ENCODE measurements at places on chromosomes 12 and 14. TPM values are rescaled to one million over a fixed set of nuclear protein-coding genes. Genes with fewer than 3 reads are reported as not detected.

DENND5B gene
- 1.7 TPM for total RNA-seq

MBIP gene
- total RNA-seq = 24.7 TPM

CACNA2D4 gene
- 11.5 TPM for total RNA-seq

GPRC5D gene
- total RNA-seq = not detected

B4GALNT1 gene
- total RNA-seq = not detected

KCNA5 gene
- not detected for total RNA-seq

IFNG-AS1 gene
- total RNA-seq = 0.88 TPM

DCN gene
- total RNA-seq = not detected

CBLN3 gene
- 4.8 TPM for total RNA-seq

TTC9 gene
- 26.5 TPM for total RNA-seq

RNU6-7 gene
- total RNA-seq = not detected

AGAP2 gene
- 58.8 TPM for total RNA-seq

CDH24 gene
- 0.96 TPM for total RNA-seq

GYS2 gene
- total RNA-seq = 0.31 TPM

IQSEC3 gene
- 19.3 TPM for total RNA-seq

CPNE6 gene
- total RNA-seq = not detected

IL31 gene
- total RNA-seq = not detected

NKX2-8 gene
- not detected for total RNA-seq

SLC7A8 gene
- total RNA-seq = 7.9 TPM

SLC17A8 gene
- not detected for total RNA-seq

ERBB3 gene
- total RNA-seq = 22.7 TPM

IL25 gene
- total RNA-seq = not detected

KERA gene
- not detected for total RNA-seq

P2RX2 gene
- total RNA-seq = not detected

ATL1 gene
- 3.6 TPM for total RNA-seq

DCP1B gene
- 23.2 TPM for total RNA-seq

MMAB gene
- total RNA-seq = 20.6 TPM

ASPG gene
- not detected for total RNA-seq

LMO3 gene
- not detected for total RNA-seq

IRAK3 gene
- 0.26 TPM for total RNA-seq

SPATS2 gene
- total RNA-seq = 5.9 TPM

CLEC14A gene
- not detected for total RNA-seq

RNASE4 gene
- total RNA-seq = 0.63 TPM

SLC5A8 gene
- not detected for total RNA-seq

RIPK3 gene
- 35.8 TPM for total RNA-seq

SVOP gene
- not detected for total RNA-seq

IKZF4 gene
- 5.2 TPM for total RNA-seq

PXN gene
- 93.9 TPM for total RNA-seq

TMEM121 gene
- 6.6 TPM for total RNA-seq

KRT74 gene
- 0.26 TPM for total RNA-seq

PSMA6 gene
- 104 TPM for total RNA-seq

SAMD4A gene
- total RNA-seq = 0.99 TPM

MARK3 gene
- total RNA-seq = 123 TPM

COL2A1 gene
- not detected for total RNA-seq

TXNDC16 gene
- total RNA-seq = 9.2 TPM

NPAS3 gene
- total RNA-seq = not detected

C3AR1 gene
- 1.5 TPM for total RNA-seq

CLBA1 gene
- 2.0 TPM for total RNA-seq

C12orf54 gene
- total RNA-seq = not detected
